ENCODE measurements at places on chromosomes 11 and 22. TPM values are rescaled to one million over a fixed set of nuclear protein-coding genes. Genes with fewer than 3 reads are reported as not detected.

The MMP12 gene
- total RNA-seq: not detected

The PTPRCAP gene
- total RNA-seq: 137 TPM

The MS4A2 gene
- total RNA-seq: 0.63 TPM

The MIOX gene
- not detected for total RNA-seq

The FAM227A gene
- not detected for total RNA-seq

The TMPRSS6 gene
- under 0.01 TPM for total RNA-seq

The RFPL2 gene
- 0.10 TPM for total RNA-seq

The SCGB2A2 gene
- total RNA-seq: not detected

The FAM111B gene
- 3.3 TPM for total RNA-seq

The POLD3 gene
- total RNA-seq: 5.7 TPM

The NXPE1 gene
- total RNA-seq: not detected

The BRSK2 gene
- total RNA-seq: 0.10 TPM

The CTTN gene
- total RNA-seq: 16.5 TPM

The AQP11 gene
- 0.10 TPM for total RNA-seq

The YPEL4 gene
- total RNA-seq: 1.3 TPM

The C11orf97 gene
- total RNA-seq: not detected

The TPBGL gene
- 0.10 TPM for total RNA-seq

The C11orf87 gene
- not detected for total RNA-seq

The SLC37A2 gene
- 3.5 TPM for total RNA-seq

The DRD4 gene
- 0.10 TPM for total RNA-seq

The EXPH5 gene
- total RNA-seq: 3.8 TPM

The SYCE3 gene
- total RNA-seq: not detected

The PDGFB gene
- total RNA-seq: 1.2 TPM

The CREB3L1 gene
- total RNA-seq: 0.10 TPM

The INTS4 gene
- total RNA-seq: 63.8 TPM

The VWA5A gene
- total RNA-seq: 6.6 TPM

The PKDREJ gene
- total RNA-seq: under 0.01 TPM

The SAA4 gene
- total RNA-seq: not detected

The DMC1 gene
- total RNA-seq: 1.4 TPM

The ANO1 gene
- total RNA-seq: not detected

The MYBPC3 gene
- 0.21 TPM for total RNA-seq

The NPAS4 gene
- not detected for total RNA-seq

The GSTT2B gene
- total RNA-seq: not detected
